Caco-2 (cell line): ENCODE measurements at places on chromosomes 1 and 21.

GRCh38 chr1:206581571-206581981, 30.7 kb downstream of the EIF2D start:
- DNase-seq: no peak

DNA sequence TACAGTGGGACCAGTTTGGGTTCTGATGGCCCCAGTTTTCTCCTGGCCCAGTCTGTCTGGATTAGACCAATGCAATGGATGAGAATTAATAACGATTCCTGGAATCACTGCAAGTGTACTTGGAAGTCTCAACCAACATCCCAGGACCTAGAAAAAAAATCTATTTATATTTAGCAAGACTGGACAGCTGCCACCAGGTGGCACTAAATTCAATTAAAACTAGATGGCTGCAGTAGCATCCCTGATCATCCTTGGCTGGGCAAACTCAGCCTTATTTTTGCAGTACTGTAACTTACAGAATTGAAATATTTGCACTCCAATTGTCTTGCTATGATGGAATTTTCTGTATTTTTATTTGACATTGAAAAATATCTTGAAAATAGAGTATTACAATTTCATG, 165.7 kb downstream of the NCAM2 start:
- DNase-seq: peak; percentile 38

- peak; percentile 69 for DNase-seq
These were observed 18.4 kb downstream of the MTX1 start for GRCh38 chr1:155226910-155227260.

DNA sequence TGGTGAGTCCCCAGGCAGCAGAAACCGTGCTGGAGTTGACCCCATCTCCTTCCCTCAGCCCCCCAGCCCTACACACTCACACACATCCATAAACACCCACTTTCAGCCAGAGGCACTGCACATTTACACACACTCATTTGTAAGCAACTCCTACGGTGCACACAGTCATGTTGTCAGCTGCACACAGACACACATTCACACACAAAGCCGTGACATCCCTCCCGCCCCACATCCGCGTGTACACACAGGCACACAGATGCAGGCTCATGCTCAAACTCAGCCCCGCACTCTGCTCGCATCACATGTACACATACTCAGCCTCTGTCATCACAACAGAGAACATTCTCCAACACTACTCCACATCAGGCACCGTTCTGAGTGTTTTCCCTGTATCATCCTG, 47.6 kb downstream of the LACTBL1 start:
- no peak for DNase-seq

GRCh38 chr1:74083128-74083527, 114.8 kb downstream of the LRRIQ3 start:
- no peak for DNase-seq

DNA sequence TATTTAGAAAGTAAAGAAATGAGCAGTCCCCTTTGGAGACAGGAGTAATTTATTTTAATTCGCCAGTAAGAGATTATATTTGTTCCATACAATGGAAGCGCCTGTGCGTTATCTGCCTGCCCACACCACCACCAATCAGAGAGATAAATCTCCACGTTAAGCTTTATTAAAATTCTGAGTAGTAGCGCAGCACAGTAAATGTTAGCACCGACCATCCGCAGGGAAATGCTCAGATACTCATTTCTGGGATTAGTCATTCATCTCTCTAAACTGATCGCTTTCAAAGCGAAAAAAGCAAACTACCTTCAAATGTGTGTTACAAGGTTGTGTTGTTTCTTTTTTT, 1.2 kb downstream of the ETS2 start:
- DNase-seq: no peak

GRCh38 chr1:59043796-59044195, 253.1 kb upstream of the FGGY start:
- DNase-seq: peak; percentile 84

DNA sequence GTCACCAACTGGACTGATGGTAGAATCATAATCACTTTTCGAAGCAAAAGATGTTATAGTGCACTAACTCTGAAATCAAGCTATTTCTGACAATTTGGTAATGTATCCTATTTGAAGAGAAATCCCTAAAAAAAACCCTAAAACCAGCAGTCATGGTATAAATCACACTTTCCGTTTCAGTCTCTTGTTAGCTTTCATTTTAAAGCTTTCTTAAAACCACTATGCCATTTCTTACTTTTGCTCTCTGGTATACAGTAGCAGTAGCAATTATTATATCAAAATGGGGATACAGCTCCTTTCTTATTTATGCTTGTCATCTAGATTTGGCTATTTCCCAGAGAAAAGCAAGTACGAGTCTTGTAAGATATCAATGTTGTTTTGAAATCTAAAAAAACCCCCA, 323.3 kb downstream of the KCTD3 start:
- DNase-seq: no peak

DNA sequence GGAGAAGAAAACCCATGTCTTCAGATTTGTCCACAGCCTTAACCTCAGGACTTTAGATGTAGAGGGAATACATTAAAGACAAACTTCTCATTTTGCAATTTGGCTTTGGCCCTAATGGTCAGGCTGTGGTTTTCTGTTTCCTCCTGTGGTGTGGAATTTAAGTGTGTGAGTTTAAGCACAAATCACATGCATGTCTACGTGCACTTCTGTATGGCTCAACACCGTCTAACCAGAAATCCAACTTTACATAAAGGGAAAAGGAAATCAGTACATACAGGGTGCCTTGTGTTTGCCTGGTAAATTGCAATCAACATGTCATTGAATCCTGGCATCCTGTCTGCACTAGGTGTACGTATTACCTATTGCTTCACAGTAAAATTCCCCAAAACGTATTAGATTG, 1.2 kb upstream of the ZNF124 start:
- DNase-seq: no peak

DNA sequence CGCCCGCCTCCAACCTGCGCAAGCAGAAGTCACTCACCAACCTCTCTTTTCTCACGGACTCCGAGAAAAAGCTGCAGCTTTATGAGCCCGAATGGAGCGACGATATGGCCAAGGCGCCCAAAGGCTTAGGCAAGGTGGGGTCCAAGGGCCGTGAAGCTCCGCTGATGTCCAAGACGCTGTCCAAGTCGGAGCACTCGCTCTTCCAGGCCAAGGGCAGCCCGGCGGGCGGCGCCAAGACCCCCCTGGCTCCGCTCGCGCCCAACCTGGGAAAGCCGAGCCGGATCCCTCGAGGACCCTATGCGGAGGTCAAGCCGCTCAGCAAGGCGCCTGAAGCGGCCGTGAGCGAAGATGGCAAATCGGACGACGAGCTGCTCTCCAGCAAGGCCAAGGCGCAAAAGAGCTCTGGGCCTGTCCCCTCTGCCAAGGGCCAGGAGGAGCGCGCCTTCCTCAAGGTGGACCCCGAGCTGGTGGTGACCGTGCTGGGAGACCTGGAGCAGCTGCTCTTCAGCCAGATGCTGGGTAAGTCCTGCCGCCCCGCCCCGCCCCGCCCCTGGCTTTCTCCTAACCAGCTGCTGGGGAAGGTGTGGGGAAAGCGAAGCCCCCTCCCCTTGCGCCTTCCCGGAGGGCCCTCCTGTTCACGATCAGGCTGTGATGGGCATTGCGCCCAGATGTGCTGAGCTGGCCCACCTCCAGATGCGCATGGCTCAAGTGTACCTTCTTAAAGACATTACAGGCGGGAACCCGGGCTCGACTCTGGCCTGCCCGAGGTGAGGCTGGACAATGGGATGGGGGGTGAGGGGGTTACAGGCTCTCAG, 110.2 kb downstream of the NAV1 start:
- DNase-seq: no peak

DNA sequence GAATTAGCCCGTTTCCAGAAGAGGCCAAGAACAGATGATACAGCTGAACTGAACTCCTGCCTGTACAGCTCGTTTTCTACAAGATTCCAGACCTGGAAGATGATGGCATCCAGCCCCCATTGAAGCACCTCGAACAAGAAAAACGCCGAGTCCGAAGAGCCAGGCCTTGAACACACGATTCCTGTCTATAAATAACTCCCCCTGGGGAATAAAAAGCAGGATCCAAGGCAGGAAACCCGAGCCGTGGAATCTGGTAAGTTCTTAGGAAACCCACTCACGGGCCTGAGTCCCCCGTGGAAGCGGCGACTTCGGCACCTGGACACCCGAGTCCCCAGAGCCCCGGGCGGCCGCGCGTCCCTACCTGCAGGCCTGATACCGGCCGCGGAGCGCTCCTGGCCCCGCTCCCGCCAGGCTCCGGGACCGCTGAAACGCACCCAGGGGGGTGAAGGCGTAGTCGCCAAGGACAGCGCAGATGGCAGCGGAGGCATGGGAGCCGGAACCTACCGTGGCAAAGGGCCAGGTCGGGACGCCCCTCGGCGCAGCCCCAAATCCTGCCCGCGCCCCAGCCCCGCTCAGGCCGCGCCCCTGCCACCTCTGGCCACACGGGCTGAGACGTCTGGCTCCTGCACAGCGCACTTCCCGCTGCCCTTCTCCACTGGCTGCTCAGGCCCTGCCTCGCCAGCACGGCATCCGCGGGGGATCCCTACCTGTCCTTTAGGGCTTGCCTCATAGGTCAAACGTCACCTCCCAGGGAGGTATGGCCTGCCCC, 14.0 kb upstream of the HLCS start:
- peak; percentile 30 for DNase-seq

- no peak for DNase-seq
These were observed 363.5 kb downstream of the KCNH1 start for GRCh38 chr1:210770396-210770984.

- DNase-seq: no peak
These were observed 145.0 kb downstream of the DHRS3 start for GRCh38 chr1:12472798-12473551.

GRCh38 chr1:71303617-71304041, 222.8 kb upstream of the ZRANB2 start:
- no peak for DNase-seq

DNA sequence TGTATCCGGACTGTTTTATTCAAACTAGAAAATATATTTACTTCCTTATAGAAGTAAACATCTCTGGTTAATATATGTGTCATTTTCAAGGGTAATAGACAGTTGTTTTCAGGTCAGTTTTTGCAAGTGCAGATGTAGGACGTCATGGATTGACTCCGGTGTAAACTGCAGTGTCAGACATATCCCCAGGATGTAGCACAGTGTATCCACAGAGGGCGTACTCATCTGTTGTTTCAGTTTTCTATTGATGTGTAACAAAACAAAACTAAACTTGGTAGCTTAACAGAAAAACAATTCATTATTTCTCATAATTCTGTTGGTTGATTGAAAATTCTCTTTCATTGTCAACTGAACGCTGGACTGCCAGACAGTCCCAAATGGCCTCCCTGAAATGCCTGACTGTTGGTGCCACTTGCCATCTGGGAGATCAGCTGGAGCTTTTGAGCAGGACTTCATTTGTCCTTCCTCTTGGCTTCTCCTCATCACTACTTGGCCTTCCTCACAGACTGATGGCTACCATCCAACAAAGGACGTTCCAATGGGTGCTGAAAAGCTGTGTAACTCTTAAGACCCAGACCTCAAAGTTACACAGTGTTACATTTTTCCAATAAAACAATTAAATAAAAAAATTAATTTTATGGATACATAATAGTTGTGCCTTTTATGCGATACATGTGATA, 181.6 kb downstream of the NCAM2 start:
- DNase-seq: no peak

GRCh38 chr1:177926201-177926600, 43.7 kb downstream of the SEC16B start:
- DNase-seq: no peak

DNA sequence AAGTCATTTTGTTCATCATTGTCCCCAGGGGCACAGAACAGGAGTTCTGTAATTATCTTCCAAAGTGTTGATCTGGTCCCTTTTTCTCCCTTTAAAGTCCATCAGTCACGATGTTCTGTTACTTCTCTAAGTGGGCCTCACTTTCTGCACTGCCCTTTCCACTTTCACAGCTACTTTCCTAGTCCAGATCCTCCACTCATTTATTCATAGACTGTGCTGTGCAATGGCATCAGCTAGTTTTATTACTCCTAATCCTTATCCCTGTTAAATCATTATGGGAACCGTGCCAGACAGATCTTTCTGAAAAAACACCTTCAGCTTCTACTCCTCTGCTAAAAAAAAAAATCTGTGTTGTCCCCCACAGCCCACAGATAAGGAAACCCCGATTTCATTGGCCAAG, 64.0 kb upstream of the BCL10 start:
- no peak for DNase-seq

GRCh38 chr1:210360852-210361477, 32.3 kb downstream of the HHAT start:
- no peak for DNase-seq

- no peak for DNase-seq
These were observed 75.9 kb upstream of the ETS2 start for GRCh38 chr21:38729754-38730379.
